ENCODE measurements at places on chromosomes 7 and 10. TPM values are rescaled to one million over a fixed set of nuclear protein-coding genes. Genes with fewer than 3 reads are reported as not detected.

The SLC26A3 gene
- total RNA-seq = not detected

GRCh38 chr10:71090801-71091200 is 121.6 kb upstream of the UNC5B start:
- no peak for DNase-seq

GRCh38 chr7:155219154-155219531 is 78.5 kb upstream of the INSIG1 start:
- DNase-seq = no peak

DNA sequence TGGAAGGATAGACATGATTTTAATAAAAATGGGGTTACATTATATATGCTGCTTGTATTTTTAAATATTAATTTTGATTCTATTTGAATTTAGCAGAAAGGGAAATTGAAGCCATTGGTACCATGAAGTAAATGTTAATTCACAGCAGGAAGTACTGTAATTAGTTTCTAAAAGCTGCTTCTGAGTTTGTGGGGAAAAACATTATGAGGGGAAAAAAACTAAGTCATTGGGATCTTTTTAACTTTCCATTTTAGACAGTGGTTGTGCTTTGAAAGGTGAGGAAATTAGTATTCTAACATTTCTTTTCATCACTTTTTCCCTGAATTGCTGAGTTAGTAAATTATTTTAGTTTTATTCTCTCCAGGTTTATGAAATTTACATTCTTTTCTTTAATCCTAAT is 41.0 kb downstream of the LCOR start:
- no peak for DNase-seq

- no peak for DNase-seq
These were observed 142.7 kb upstream of the PCBD1 start for GRCh38 chr10:71031026-71031425.

- no peak for DNase-seq
These were observed 182.2 kb downstream of the HERPUD2 start for GRCh38 chr7:35512716-35513115.
